ENCODE measurements at places on chromosomes 2 and 18. TPM values are rescaled to one million over a fixed set of nuclear protein-coding genes. Genes with fewer than 3 reads are reported as not detected.

SOX11 gene
- not detected for total RNA-seq

DCDC2C gene
- total RNA-seq, result not detected

EGR4 gene
- total RNA-seq, result not detected

TMEM198 gene
- 2.1 TPM for total RNA-seq

CYBRD1 gene
- total RNA-seq, result 45.6 TPM

Data from SK-MEL-5 (cell line).